RPMI8226 (cell line): ENCODE measurements at places on chromosomes 2 and 18.
A peak's percentile ranks its signal among the peaks of the same experiment; 100 is the strongest.

GRCh38 chr18:37465958-37466357 lies 99.6 kb downstream of the CELF4 start:
- no peak for DNase-seq

- DNase-seq = no peak
Observed at GRCh38 chr2:241109210-241110088, 7.4 kb upstream of the MTERF4 start.

- peak; percentile 43 for DNase-seq
Observed at GRCh38 chr2:197515315-197515738, 539 bp upstream of the MOB4 start.

GRCh38 chr18:39238981-39239660 lies 1673.5 kb upstream of the CELF4 start:
- DNase-seq = no peak

GRCh38 chr2:192357217-192357616 lies 162.5 kb upstream of the TMEFF2 start:
- no peak for DNase-seq

- DNase-seq = no peak
Observed at GRCh38 chr18:58038063-58038462, 6.0 kb upstream of the NEDD4L start.

DNA sequence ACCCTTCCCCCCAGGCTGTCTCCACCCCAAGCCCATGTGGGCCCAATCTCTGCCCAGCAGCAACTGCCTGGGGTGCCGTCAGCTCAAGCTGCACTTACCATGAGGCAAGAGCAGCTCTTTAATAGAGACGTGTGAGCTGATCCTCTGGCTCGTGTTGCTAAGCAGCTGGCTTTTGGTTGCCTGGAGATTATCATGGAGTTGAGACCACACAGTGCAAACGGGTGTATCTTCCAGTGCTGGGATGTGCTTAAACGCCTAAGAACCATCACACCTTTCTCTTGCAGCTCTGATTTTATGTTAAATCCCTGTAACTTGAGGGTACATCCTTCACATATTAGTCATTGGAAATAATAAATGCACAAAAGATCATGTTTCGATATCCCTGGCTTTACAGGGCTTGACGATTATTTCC lies 271.1 kb downstream of the PRKCE start:
- DNase-seq = no peak

DNA sequence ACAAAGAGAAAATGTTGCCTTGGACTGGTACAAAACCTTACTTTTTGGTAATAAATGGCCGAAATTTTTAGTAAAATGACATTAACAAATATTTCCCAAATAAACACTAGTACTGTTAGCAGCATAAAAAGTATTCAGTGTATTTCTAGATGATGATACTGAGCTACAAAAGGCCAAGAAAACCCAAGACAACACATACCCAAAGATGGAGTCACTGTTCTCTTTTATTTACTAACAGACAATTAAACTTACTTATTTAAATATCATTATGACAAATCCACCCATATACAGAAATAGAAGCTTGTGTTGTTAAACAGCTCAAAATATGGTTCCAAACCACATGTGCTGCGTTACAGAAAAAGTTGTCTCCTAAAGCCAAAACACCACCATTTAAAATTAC lies 239.9 kb downstream of the ZEB2 start:
- no peak for DNase-seq

GRCh38 chr2:160157861-160158829 lies 41.9 kb downstream of the ITGB6 start:
- no peak for DNase-seq

GRCh38 chr2:185674232-185674631 lies 64.4 kb upstream of the FSIP2 start:
- no peak for DNase-seq

GRCh38 chr2:135815269-135815668 lies 21.7 kb downstream of the LCT start:
- DNase-seq = no peak

DNA sequence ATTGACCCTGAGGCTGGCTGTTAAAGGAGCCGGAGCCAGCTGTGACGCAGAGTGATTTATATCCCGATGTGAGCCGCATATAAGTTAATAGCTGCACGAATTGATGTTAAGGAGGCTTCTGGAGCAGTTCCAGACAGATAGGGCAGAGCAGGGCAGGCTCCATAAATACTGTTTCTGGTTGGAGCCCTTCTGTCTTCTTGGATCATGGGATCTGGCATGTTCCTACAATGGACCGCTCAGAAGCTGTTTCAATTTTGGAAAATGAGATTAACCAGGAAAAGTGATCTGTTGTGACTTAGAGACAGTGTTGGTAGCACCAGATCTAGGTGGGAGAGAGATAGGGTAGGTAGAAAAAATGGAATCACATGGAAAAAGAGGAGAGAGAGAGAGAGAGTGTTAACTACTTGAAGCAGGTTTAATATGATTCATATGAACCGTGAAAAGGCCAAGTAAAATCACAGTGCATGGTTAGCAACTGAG lies 4.8 kb upstream of the IGFBP5 start:
- no peak for DNase-seq

DNA sequence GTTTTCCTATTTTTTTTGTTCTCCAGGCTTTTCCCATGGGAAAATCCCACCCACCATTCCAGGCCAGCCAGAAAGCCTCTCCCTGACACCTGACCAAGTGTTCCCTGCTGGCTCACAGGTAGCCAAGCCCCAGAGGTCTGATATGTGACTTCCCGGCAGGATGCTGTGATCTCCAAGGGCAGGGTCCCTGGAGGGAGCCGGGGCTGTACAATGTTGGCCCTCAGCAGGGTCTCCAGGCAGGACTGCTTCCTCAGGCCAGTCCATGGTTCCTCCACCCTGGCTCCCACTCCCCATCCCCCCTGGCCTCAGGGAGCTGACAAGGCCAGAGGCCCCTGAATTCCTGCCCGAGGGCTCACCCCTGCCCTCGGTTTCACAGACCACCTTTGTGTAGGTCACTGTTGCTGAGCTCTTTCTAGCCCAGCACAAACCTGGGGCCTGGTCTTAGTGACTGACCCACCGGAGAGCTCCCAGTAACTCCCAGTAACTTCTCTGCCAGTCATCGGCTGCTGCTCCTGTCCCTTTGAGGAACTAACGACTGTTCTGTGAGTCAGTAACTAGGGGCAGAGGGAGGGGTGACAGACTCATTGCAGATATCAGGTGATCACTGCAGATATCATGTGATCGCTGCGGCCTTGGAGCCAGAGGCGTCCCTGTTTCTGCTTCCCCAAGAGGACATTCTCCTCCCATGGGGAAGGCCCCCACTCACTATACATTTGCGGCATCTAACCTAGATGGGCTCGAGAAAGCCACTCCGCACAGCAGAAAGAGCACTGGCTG lies 38.7 kb downstream of the SDC1 start:
- DNase-seq = no peak

DNA sequence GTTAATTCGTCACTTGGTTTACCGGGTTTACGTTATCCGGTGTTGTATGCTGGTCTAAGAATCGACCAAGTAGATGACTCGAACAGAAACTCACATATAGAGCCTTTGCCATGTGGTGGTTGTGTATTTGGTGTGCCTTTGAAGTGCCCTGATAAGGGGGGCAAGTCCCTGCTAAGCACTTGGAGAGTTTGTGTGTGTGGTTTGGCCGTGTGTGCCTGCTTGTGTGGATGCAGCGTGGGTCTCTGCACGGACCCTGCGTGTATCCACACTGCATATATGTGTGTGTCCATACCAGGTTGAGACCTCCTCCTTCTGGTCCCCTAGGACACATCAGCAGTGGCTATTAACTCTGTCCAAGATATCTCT lies 2.4 kb upstream of the CELF4 start:
- DNase-seq = no peak

GRCh38 chr2:222683805-222684204 lies 12.3 kb downstream of the MOGAT1 start:
- DNase-seq = no peak

DNA sequence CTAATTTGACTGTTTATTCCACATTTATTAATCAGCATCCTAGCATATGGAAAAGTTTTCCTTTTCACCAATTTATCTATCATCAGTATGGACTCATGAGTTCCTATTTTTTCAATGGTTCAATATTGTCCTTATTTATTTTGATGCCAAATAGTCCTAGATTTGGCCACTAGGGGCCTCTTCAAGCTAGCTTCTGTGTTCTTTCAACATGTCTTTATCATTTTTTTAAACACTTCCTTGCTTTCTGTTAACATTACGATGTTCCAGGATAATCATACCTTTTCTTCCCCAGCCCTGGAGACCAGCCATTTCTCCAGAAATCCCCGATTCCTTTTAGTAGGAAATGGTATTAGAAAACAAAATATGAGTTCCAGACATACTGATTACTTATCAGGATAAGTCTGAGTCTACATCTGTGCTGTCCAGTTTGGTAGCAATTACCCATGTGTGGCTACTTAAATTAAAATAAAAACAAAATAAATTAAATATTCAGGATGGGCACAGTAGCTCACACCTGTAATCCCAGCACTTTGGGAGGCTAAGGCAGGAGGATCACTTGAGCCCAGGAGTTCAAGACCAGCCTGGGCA lies 70.6 kb downstream of the RPE start:
- peak; percentile 30 for DNase-seq

DNA sequence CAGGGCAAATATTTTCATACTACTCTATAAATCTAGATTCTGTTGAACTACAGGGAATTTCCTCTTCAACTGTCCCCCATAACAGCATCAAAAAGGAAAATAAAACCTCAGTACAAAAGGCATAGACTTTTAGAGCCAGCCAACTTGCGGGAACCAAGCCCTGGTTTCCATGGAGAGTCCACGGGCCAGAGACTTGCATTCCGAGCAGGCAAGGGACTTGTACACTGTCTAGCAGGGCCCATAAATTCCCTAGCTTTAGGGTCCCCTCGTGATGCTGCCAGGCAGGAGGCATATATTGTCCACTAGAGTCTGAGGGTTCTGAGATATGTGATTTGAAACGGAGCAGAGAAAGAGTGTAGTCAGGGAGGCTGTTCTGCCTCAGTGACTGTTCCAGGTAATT lies 153.1 kb upstream of the SLC14A2 start:
- DNase-seq = no peak

DNA sequence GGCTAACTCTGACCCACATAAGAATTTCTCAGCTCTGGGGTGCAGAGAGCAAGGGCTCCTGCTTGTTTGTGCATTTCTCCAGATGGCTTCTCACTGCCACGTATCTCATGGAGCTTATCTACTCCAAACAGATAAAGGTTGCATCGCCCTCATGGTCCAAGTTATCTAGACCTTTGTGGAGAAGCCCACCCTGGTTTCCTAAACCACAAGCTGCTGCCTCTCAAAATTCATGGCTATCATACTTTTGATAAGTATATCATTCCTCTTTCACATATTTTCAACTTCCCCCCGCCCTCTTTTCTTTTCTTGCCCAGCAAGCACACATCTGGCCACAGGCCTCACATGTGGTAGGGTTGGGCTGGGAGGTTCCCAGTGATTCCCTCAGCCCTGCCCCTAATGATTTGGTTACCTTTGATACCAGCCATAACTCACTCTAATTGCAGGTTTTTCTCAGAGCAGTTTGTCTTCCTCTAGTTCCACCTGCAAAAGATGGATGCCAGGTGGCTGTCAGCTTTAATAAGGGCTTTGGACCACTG lies 146.0 kb downstream of the RHBDD1 start:
- DNase-seq = no peak

DNA sequence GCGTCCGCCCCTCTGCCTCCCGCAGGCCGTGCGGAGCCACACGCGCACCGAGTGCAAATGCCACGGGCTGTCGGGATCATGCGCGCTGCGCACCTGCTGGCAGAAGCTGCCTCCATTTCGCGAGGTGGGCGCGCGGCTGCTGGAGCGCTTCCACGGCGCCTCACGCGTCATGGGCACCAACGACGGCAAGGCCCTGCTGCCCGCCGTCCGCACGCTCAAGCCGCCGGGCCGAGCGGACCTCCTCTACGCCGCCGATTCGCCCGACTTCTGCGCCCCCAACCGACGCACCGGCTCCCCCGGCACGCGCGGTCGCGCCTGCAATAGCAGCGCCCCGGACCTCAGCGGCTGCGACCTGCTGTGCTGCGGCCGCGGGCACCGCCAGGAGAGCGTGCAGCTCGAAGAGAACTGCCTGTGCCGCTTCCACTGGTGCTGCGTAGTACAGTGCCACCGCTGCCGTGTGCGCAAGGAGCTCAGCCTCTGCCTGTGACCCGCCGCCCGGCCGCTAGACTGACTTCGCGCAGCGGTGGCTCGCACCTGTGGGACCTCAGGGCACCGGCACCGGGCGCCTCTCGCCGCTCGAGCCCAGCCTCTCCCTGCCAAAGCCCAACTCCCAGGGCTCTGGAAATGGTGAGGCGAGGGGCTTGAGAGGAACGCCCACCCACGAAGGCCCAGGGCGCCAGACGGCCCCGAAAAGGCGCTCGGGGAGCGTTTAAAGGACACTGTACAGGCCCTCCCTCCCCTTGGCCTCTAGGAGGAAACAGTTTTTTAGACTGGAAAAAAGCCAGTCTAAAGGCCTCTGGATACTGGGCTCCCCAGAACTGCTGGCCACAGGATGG lies 7.1 kb upstream of the WNT10A start:
- no peak for DNase-seq

- no peak for DNase-seq
Observed at GRCh38 chr2:210599476-210599875, 43.1 kb downstream of the CPS1 start.

DNA sequence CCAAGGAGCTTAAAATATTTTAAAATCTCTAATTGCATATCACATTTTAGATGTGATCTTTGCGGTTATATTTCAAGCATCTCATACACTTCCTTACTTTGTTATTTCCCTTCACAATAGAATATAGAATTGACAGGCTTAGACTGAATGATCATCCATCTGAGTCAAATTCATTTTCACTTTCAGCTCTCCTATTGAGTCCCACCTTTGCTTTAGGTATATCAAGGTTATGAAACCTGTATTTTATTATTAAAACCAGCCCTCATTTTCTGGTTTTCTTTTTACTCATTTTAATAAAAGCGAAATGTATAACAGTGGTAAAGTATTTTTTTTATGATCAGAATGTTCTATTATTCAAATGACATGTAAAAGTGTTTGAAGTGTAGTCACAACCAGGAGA lies 162.9 kb upstream of the KYNU start:
- DNase-seq = no peak

DNA sequence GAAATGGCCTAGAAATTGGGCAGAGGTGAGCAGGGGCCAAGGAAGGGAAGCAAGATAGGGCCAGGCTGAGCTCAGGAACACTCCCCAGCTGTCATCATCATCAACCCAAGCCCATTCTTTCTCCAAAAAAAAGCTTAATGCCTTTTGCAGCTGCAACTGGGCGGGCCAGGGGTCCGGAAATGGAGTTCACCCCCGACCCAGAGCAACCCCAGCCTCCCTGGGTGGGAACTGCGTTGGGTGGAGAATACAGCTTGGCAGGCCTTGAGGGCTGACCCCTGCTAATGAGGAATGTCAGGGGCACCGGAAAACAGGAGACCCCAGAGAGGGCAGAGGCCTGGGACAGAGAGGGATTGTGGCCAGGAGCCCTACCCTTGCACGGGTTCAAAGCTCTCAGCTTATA lies 64.8 kb downstream of the TNS1 start:
- no peak for DNase-seq

- DNase-seq = no peak
Observed at GRCh38 chr2:128377071-128377910, 58.6 kb upstream of the HS6ST1 start.

GRCh38 chr2:43854671-43855070 lies 15.9 kb downstream of the ABCG8 start:
- no peak for DNase-seq
